ENCODE measurements at places on chromosomes 16 and 17.

- DNase-seq = no peak
Measured at GRCh38 chr16:68754084-68754792, 17.1 kb downstream of the CDH1 start.

GRCh38 chr16:27164352-27164751 lies 39.0 kb upstream of the KDM8 start:
- no peak for DNase-seq

- DNase-seq = no peak
Measured at GRCh38 chr17:82670661-82671450, 22.6 kb upstream of the WDR45B start.

GRCh38 chr17:59451706-59452105 lies 113.7 kb upstream of the DHX40 start:
- DNase-seq = no peak

GRCh38 chr17:36524428-36524876 lies 10.2 kb downstream of the MYO19 start:
- DNase-seq = no peak

Measured in iPS-NIHi11 (cell line).